ENCODE measurements at places on chromosomes 2 and 18.

- DNase-seq, result no peak
Observed at GRCh38 chr2:12928197-12928774, 211.6 kb downstream of the TRIB2 start.

GRCh38 chr2:207984765-207985480 lies 40.4 kb downstream of the PLEKHM3 start:
- no peak for DNase-seq

- DNase-seq, result no peak
Observed at GRCh38 chr2:99636144-99637034, 146.6 kb upstream of the REV1 start.

DNA sequence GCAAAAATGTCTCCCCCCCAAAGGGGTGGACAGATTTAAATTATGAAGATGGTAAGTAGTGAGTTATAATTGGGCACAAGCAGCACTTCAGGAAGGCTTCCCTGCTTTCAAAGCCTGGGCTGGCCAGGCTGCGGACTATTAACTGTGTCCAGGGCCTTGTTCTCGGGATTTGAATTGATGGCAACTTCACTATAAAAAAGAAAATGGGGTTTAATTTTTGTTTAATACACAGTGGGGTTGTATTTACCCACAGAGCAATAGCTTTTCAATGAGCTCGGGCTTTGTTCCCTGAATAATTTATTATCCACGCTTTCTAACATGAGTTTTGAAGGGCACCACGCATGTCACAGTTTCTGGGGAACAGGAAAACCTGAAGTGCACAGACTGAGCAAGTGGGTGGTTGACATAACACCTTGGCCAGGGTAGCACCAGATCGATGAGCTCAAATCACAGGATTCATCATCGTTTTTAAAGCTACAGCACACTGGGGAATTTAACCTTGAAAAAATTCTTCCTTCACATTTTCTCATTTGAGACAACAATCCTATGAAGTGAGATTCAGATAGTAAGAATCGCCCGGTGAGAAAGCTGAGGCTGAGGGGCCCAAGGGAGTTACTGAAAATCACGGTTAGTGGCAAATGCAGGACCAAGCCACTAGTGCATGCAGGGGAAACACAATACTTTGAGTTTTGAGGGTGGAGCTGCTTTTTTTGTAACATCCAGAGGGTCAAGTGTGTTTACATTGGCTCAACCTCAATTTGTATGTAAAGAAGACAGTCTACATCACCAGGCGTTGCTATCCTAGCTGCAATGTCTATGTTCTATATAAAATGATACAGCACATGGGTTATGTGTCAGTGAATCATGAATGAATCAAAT lies 28.9 kb upstream of the LMAN1 start:
- no peak for DNase-seq

GRCh38 chr18:63182310-63182772 lies 137.2 kb downstream of the BCL2 start:
- no peak for DNase-seq

DNA sequence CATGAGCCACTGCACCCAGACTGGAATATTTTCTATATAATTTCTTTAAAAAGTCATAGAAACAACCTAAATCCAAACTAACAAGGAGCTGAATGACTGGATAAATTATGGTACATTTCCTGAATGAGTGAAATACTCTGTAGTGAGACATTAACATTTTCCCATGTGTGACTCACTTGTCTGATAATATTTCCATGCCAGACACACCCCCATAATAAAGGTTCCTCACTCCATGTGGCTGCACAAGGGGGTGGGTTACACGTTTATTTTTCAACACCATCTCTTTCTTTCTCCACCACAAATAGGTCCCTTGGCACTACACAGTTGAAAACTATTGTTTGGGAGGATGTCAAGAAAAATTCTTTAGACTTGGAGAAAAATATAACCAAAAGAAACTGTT lies 266.3 kb upstream of the LYPD1 start:
- DNase-seq, result no peak

DNA sequence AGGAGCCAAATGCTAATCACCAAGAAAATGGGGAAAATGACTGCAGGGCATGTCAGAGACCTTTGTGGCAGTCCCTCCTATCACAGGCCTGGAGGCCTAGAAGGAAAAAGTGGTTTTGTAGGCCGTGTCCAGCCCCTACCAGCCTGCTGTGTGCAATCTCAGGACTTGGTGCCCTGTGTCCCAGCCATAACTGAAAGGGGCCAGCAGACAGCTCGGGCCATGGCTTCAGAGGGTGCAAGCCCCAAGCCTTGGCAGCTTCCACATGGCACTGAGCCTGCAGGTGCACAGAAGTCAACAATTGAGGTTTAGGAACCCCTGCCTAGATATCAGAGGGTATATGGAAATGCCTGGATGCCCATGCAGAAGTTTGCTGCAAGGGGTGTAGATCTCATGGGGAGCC lies 391.2 kb upstream of the FSIP2 start:
- no peak for DNase-seq

- no peak for DNase-seq
Observed at GRCh38 chr2:29518010-29518409, 402.8 kb downstream of the CLIP4 start.

- no peak for DNase-seq
Observed at GRCh38 chr18:13032173-13032572, 41.0 kb downstream of the CEP192 start.

DNA sequence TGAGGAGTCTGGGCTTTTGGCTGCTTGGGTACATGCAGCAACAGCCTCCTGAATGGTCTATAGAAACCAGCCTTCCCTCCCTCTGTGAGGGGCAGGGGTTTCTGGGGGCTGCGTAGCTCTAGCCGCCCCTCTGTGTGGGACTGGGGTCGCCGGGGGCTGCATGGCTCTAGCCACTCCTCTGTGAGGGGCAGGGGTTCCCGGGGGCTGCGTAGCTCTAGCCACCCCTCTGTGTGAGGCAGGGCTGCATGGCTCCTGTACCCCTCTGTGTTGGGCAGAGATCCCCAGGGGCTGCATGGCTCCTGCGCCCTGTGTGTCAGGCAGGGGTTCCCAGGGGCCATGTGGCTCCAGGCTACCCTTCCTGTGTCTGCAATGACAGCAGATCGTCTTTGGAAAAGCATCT lies 17.6 kb downstream of the HS6ST1 start:
- DNase-seq, result no peak

- no peak for DNase-seq
Observed at GRCh38 chr2:24909555-24910177, 10.4 kb downstream of the ADCY3 start.

- DNase-seq, result peak; percentile 34
Observed at GRCh38 chr2:105329561-105330495, at the start of gene TGFBRAP1. Gene TGFBRAP1, minus strand, starts transcription at chr2:105329735. Its CDS starts 21,434 bp downstream, at chr2:105308301.

DNA sequence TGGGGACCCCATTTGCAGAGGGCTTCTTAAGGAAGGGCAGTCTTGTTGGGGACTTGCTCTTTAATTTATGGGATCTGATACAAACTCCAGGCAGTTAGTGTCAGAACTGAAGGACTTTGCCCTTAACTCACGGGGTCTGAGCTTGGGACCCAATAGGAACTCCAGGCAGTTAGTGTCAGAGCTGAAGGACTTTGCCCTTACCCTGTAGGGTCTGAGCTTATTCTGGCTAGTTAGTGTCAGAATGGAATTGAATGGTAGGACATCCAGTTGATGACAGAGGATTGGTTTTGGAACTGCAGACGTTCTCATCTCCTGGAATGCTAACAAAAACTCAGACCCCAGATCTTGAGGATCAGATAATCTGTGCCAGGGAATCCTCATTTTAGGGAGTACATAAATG lies 256.9 kb upstream of the COPS8 start:
- no peak for DNase-seq

DNA sequence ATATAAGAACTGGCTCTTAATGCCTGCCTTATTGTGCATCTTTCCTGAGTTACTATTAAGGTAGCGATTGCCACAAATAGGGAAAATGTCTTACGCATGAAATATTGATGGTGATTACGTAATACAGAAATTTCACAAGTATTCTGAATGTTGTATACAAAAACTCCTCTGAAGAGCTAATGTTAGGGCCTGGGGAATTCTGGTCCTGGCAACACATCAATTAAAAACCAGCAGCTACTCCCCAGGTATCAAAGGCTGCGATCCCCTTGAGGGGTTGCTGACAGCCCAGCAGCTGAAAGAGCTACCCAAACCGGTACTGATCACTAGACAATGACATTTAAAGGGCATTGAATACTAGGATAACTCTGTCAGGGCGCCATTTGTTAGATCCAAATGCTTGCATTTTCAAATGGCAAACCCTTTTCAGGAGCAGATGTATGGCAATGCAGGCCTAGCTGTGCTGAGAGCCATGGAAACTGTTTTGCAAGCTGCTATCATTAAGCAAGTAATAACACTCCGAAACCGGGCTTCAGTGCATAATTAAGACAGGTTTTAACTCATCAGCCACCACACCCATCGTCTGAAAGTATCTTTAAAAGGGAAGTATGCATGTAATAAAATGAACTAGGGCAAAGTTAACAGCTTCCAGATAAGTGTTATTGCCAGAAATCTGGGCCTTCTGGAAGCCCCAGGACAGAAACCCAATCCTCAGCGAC lies 78.4 kb downstream of the CLHC1 start:
- DNase-seq, result no peak

DNA sequence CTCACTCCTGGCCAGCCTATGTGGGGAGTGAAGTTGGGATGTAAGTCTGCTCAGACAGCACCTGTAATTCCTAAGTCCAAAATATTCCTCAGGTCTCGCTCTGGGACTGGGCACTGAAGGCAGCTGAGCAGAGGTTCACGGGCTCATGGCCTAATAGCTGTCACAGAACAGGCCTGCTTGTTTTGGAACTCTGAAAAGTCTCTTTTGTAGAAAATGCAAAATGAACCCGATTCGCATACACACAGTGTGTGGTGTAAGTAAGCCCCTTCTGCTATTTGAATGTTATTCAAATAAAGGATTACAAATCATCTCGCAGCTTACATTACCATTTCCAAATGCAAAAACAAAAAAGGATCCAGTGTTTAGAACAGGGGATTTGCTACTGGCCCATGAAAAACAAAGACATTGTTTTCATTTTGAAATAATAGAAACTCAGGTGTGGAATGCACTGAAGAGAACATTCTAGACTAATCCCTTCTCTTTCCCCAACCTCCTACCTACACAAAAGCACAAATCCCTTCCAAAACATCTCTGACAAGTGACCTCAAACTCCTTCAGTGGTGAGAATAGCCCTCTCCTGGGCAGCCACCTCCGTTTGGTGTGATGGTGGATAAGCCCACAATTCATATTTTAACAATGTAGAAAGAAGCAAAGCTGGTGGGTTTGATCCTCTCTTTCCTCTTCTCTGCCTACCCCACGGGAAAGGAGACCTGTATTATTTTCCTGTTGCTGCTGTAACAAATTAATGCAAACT lies 118.3 kb upstream of the NCK2 start:
- DNase-seq, result no peak

DNA sequence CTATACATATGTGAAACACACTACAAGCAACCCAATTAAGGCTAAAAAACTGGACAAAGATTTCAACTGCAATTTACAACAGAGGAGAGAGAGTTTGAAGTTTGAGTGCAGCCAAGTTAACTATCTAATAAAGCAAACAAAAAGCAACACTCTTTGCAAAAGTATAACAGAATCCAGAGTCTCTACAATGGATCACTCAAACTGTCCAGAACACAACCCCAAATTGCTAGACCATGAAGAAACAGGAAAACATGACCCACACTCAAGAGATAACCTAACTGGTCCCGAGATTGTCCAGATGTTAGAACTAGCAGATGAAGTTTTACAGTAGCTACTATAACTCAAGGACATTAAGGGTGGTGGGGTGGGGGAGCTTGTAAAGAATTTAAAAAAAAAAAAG lies 14.8 kb downstream of the ABHD3 start:
- no peak for DNase-seq

GRCh38 chr2:44826601-44827000 lies 114.9 kb upstream of the SIX3 start:
- no peak for DNase-seq
